HuH-7 (cell line): ENCODE measurements at places on chromosomes 2 and 18.

DNA sequence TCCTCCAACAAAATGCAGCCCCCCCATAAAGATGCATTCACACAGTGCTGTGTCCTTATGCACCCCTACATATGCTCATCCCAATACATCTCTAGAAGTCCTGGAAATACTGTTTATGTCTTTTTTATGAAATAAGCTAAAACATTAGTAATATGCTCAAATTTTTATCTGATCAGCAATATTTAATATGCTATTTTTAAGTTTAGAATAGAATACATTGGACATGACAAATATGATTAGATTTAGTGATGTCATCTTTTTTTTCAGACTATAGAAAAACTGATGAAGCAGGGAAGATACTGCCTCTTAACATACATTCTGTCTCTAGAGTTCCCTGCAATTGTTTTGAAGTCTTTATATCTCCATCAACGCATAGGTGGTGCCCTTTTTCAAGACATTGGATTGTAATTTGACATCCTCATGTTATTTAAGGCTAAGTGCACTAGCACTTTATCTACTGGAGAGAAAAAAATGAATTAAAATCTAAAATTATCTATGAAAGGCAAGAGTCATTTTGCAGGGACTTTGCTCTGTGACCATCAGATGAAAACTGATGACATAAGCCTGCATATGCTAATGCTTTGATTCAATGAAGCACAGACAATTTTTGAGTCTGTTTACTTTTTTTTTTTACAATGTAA is 395.3 kb downstream of the LPIN1 start:
- no peak for DNase-seq

- DNase-seq = no peak
Measured at GRCh38 chr2:172904236-172904635, 168.6 kb downstream of the RAPGEF4 start.

GRCh38 chr2:150485114-150485870 is 2.2 kb downstream of the RND3 start:
- peak; percentile 76 for DNase-seq

GRCh38 chr2:39109537-39109936 is 11.3 kb downstream of the SOS1 start:
- no peak for DNase-seq

- no peak for DNase-seq
Measured at GRCh38 chr2:172931256-172931894, 144.3 kb upstream of the MAP3K20 start.

- DNase-seq = no peak
Measured at GRCh38 chr2:150811259-150811855, 323.9 kb upstream of the RND3 start.

DNA sequence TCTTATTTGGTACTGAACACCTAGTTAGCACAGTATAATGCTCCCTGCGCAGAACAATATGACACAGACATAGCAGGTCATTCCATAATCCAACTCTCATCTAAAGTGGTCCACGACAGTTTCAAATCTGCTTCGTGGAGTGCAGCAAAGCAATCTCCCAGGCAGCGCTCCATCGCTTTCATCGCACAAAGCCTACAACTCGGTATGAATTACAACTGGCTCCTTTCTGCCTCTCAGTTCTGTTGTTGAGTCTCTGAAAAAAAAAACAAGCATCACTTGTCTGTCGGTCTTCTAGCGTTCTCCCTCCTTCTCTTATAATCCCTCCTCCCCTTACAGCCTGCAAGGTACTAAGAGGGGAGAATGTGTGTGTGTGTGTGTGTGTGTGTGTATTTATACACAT is 123.5 kb downstream of the FIGN start:
- no peak for DNase-seq

- DNase-seq = no peak
Measured at GRCh38 chr2:127844973-127845372, 13.0 kb downstream of the POLR2D start.

- DNase-seq = peak; percentile 89
Measured at GRCh38 chr18:79644006-79644665, 35.5 kb upstream of the CTDP1 start.

DNA sequence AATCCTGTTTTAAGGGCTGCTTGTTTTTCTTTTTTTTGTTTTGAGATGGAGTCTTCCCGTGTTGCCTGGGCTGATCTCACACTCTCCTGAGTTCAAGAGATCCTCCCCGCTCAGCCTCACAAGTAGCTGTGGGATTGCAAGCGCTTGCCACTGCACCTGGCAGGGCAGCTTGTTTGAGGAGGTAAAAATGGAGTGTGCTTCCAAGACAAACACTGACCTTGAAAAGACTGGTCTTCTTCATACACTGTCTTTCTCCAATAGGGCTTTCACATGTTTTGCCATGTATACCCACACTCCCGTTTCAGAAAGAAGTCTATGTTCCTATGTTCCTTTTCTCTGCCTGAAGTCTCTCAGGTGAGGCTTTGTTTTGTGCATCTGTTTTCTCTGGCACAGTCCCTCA is 32.6 kb upstream of the LDAH start:
- DNase-seq = no peak

GRCh38 chr2:224377751-224378700 is 23.9 kb downstream of the FAM124B start:
- no peak for DNase-seq

DNA sequence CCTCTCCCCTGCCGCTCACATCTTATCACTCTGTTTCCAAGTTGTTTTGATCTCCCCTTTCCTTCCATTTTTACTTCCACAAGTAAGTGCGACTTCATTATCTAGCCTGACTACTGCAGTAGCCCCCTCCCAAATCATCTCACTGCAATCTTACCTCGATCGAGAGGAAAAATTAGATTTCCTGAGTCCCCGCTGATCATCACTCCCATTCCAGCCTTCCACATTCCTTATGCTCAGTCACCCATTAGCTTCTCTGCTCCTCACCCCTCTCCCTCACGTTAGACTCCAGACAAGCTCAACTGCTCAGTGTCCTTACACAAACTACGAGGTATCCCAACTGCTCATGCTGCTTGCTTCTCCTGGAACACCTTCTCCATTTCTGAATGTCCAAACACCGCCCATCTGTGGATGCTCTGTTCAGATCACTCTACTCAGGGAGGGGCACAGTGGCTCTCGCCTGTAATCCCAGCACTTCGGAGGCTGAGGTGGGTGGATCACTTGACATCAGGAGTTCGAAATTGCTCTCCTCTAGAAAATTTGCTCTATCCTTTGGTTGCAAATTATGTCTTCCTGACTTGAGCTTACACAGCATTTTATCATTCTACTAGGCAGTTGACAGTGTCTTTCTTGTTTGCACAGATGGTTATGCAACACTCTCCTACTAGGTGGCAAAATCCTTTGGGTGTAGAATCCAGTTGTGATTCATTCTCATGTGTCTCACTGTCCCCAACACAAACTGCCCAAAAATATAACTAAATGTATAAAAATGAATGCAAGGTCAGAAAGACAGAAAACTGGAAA is 96.5 kb downstream of the INO80D start:
- DNase-seq = no peak
